ENCODE measurements at places on chromosomes 5 and 9.

- no peak for DNase-seq
Measured at GRCh38 chr5:158644301-158644700, 455.4 kb downstream of the EBF1 start.

DNA sequence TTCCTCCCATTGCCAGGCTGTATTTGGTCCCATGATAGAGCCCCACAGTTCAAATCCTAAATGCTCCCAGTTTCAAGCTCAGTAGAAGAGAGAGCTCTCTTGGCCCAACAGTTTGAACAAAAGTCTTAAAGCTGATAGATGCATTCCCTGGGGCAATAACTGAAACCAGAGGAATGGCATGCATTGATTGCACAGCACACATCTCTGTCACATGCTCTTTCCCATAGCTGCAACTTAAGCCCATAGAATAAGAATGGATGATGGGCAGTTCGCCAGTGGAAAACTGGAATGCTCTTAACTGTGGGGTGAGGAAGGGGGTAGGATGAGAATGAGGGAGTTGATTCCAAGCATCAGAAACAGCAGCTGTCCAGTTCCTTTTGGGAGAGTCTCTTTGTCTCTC is 1942.4 kb upstream of the WWC1 start:
- no peak for DNase-seq

DNA sequence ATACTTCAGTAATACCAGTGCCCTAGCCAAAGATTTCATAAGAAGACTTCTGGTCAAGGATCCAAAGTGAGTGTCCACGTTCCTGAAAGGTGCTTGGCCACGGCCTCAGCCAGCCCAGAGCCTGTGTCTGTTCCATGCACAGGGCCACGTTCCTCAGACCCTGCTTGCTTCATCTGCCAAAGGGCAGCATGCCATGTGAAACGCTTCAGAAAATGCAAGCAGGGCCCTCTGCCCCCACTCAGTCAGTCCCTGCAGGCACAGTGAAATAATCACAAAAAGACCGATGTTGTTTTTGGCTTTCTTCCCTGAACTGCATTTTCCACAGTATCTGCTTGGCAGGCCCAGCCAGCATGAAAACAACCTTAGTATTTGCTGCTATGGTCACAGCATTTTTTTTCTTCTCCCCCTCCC is 85.5 kb upstream of the CTSL start:
- no peak for DNase-seq

- no peak for DNase-seq
Measured at GRCh38 chr9:130689937-130690700, 3.5 kb upstream of the EXOSC2 start.

DNA sequence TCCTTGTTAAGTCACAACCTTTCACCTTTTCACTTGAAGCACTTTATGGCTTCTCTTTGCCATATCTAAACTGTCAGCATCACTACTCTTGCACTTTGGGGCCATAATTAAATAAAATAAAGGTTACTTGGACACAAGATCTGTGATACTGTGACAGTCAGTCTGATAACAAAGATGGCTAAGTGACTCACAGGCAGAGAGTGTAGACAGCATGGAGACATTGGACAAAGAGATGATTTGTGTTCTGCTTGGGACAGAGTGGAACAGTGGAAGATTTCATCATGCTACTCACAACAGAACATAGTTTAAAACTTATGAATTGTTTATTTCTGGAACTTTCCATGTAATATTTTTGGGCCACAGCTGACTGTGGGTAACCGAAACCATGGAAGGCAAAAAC is 81.7 kb upstream of the SMC5 start:
- no peak for DNase-seq

GRCh38 chr5:150703762-150704161 is 2.9 kb upstream of the RBM22 start:
- no peak for DNase-seq

- no peak for DNase-seq
Measured at GRCh38 chr9:88501086-88501485, 33.9 kb upstream of the NXNL2 start.

DNA sequence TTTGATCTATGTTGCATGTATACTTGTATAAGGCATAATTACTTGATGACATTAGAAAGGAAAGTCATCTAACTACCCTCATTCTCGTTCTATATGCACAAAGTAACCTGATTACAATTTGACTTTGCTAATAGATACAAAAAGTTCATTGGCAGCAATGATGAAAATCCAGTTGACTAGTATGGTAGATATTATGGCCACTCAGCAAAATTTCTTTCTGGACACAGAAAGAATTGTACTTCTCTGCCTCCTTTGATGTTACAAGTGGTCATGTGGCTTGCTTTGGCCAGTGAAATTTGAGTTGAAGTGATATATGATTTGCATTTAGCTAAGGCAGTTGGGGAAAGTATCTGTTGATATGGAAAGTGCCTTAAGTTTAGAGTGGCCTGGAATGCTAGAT is 723.7 kb upstream of the ARRDC3 start:
- no peak for DNase-seq

- no peak for DNase-seq
Measured at GRCh38 chr5:98568336-98568735, 205.1 kb upstream of the RGMB start.

GRCh38 chr9:21535396-21535795 is 53.3 kb upstream of the IFNE start:
- DNase-seq = no peak

- DNase-seq = no peak
Measured at GRCh38 chr5:171840066-171840465, 54.4 kb downstream of the SMIM23 start.

DNA sequence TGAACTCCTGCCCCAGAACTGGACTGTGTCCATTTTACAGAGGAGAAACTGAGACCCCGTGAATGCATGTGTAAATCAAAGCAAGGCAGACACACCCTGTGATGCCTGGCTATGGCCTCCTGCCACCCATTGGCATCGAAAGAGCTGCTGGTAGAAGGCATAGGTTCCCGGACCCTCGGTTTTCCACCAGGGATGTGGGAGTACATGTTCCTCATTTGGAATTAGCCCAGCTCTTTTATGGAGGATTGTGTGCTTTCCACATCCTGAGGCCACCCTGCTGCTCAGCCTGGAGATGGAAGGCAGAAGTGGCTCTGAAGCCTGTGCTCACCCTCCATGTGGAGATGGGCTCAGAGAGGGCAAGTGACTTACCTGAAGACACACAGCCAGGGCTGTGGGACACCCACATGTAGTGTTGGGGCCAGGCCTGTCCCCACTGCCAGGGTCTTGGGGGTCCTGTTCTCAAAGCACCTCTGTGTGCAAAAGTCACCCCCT is 2.8 kb downstream of the SUSD3 start:
- DNase-seq = no peak

GRCh38 chr5:9787861-9788600 is 157.9 kb upstream of the TAS2R1 start:
- DNase-seq = no peak

DNA sequence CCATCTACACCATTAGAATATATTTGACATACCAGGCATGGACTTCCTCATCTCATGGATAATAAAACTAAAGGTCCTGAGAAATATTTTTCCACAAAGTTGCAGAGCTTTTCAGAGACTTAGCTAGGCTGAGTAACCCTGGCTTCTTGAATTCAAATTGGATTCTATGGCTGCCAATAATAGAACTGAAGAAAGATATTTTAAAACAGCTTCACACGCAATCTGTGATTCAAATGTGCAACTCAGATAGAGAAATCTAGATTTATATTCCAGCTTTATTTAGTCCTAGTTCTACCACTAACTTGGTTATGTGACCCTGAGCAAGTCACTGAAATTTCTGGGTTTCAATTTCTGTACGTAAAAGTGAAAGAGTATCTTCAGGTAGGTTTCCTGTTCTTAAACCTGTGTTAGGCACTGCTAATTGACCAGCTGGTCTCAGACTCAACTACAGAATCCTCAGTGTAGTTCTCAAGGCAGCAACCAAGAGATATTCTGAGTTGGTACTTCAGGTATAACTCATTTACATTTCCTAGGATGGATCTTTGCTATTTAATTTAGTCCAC is 235.3 kb downstream of the GABRB2 start:
- no peak for DNase-seq

GRCh38 chr5:33309068-33309467 is 131.7 kb upstream of the TARS1 start:
- no peak for DNase-seq

GRCh38 chr9:26013199-26013598 is 335.0 kb upstream of the TUSC1 start:
- no peak for DNase-seq

DNA sequence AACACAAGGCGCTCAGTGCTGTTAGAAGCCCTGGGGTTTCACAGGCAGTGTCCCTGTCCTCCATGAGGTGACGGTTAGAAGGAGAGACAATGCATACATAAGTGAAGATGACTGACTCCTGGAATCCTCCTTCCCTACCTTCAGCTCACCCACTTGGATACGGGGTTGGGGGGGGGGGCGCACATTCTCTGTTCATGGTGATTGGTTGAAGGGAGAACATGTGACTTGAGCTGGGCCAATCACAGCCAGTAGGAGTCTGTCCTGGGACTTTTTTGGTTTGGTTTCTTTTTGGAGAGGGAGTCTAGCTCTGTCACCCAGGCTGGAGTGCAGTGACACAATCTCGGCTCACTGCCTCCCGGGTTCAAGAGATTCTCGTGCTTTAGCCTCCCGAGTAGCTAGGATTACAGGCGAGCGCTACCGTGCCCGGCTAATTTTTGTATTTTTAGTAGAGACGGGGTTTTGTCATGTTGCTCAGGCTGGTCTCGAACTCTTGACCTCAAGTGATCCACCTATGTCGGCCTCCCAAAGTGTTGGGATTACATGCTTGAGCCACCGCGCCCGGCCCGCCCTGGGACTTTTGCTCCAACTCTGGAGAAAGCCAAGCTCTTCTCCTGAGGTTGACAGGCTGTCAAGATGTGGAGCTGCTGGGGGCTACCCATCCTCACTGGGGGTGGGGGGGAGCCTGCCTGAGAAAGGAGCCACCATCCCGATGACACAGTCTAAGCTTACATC is 30.8 kb downstream of the SH3PXD2B start:
- no peak for DNase-seq

DNA sequence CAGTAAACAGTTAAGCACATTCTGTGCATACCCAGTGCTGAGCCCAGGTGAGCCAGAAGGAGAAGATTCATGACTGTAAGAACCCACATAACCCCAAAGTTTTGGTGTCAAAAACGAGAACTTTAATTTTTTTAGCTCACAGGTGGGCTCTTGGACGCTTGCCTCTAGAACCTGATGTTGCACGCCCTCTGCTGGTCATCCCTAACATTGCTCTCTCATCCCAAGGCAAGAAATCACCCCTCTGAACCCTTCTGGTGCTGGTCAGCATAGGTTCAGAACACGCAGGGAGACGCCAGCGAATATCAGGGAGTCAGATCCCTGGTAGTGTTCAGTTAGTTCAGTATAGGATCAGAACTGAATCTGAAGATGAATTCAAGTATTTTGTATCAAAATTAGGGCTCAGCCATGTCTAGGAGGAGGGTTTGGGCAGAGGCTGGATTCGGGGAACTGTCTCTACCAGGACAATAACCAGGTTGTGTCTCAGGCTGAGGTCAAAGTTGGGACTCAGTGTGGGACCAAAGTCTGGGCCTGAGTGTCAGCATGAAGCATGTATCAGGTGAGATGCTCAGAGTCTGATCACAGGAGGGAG is 4.1 kb upstream of the DNAJB5 start:
- peak; percentile 38 for DNase-seq

DNA sequence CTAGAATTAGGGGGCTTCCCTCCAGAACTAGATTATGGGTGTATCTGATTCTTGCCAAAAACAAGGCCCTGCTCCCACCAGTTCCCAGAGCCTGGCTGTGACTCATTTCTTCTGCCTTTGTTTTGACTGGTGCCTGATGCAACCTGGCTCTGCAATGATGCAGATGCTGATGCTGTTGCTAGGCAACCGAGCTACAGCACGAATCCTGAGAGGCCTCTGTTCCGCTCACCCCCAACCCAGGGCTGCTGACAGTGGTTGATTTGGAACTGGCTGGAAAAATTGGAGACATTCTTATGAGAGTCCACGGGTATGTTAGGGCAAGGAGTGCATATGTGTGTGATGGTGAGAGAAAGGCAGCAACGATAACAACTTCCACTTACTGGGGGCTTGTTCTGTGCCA is 100.3 kb downstream of the NSG2 start:
- DNase-seq = no peak

DNA sequence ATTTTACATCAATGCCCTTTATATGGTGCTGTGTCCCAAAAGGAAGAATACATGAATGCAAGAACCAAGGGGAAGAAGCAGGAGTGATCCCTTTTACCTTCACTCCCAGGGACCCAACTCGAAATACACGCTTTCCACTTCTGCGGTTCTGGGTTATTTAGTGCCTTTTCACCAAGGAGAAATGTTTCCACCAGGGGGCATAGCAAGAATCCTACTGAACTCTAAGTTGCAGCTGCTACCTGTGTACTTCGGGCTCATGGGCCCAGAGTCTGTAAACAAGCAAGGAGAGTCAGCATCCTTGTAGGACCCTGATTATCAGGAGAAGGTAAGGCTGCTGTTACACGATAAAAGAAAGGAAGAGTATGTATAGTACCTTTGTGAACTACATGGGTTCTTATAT is 45.7 kb downstream of the DPYSL3 start:
- DNase-seq = no peak

DNA sequence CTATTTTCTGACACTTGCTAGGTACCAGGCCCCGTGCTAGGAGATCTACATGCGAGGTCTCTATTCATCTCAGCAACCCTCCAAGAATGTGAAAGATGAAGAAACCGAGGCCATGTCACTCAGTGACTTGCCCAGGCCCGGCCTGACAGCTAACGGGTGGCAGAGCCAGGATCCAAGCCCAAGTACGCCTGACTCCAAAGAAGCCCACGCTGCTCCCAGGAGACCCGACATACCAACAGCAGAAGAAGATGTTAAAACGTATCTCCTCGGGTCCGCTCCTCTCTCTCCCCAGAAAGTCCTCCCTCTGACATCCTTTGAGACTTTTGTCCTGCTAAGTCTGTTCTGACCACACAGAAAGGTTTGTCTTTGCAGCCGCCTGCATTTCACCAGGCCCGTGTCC is 65.2 kb downstream of the CRB2 start:
- no peak for DNase-seq

- no peak for DNase-seq
Measured at GRCh38 chr5:144367991-144368390, 197.3 kb downstream of the KCTD16 start.

- no peak for DNase-seq
Measured at GRCh38 chr5:12614608-12615007, 710.4 kb upstream of the CTNND2 start.

Measured in activated CD8-positive, alpha-beta memory T cell treated with anti-CD3 and anti-CD28 coated beads for 1 hour (primary cell).